ELF-1 (cell line): ENCODE measurements at places on chromosomes 5 and 9.

DNA sequence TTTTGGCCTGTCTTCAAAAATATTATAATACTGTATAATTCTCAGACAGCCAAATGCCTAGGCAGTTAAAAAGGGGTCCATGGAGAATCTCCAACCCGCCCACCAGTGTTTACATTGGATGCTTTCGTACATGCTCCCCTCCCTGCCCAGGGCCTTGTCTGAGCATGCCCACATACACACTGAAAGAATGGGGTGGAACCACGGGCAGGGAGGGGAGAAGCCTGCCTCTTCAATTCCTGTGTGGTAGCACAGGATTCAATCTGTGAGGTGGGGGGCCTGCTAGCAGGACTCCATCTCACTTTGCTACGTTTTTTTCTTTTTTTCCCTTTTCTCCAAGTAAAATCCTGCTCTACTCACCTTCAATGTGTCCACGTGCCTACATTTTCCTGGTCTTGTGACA is 314.7 kb upstream of the GRAMD2B start:
- no peak for DNase-seq

GRCh38 chr9:72704688-72705375 is 183.4 kb downstream of the TMC1 start:
- DNase-seq, result no peak

DNA sequence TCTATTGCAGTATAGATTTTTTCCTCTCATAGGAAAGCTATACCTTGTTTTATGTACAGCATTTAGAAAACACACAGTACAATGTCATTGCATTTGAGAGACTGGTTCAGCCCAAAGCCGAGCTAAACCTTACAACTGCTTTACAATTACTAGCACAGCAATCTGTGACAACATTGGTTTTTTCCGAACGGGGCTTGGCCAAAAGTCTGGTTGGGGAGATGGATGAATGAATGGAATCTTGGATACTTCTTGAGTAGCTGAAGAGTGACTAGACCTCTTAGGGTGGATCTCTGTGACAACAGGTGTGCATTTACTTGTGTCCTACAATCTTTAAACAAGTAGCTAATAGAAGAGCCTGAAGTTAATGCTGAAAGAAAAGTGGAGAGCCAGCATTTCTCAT is 1.2 kb downstream of the SGCD start:
- DNase-seq, result no peak

DNA sequence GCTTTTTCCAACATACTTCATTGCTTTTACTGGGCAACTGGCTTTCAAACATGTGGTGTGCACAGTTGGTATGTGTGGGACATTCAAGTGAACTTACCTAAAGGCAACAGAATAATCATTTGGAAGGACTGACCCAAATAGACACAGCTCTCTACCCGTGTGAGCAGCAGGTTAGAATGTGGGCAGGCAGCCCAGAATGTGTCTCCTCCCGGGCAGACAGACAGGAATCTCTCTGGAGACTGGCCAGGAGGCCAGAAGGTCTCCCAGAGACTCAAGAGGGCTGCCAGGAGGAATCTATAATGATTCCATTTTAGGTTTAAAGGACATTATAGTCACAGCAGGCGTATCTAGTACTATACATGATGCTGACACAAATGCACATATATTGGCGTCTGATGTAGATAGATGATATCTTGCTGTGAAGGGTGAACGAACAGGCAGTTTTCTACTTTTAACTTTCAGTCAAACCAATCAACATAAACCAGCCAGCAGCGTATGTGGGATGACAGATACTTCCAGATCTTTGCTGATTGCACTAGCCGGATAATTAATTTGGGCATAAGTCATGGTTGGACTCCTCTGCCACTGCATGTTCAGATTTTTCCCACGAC is 297.4 kb upstream of the ZNF608 start:
- DNase-seq, result no peak

DNA sequence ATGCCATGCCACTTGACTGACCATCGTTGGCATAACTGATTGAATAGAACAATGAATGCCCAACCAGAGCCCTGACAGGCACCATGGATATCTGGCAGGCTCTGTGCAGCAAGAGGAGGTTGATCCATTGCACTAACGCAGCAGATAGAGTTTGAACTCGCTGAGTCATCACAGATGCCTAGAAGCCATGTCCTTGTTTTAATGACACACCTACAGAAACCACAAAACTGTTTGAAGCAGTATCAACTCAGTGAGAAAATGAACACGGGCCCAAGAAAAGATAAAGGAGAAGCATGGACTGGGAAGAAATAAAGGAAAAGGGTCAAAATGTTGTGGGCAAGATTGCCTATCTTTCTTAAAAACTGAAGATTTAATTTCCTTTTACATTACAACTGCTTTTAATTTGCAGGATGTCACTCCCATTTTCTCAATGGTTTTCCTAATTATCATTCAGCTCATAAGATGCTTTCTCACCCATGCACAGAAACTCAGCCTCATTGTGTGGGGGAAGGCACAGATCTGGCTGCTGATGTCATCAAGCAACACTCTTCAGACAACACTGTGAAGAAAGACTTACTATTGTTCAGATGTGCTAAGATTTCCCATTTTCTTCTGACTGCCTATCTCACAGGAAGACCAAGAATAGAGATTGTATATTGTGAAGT is 129.0 kb downstream of the PIK3R1 start:
- no peak for DNase-seq

GRCh38 chr5:88474574-88474973 is 205.9 kb upstream of the TMEM161B start:
- DNase-seq, result no peak

DNA sequence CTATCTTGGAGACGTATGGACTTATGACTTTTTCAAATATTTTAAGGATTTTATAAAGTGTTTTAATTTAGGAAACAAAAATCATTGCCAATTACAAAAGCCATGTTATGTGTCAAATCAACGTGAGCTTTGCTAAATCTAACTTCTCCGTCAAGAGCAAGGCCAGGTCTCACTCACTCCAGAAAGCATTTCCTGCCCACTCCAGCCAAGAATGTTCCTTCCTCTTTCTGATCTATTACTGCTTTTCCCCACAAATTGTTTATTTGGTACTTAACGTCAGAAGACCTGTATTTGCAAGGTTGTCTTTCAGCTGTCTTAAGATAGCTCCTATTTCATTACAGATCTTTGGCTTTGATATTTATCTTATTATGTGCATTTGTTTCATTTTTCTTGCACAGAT is 193.5 kb upstream of the HAPLN1 start:
- DNase-seq, result no peak

DNA sequence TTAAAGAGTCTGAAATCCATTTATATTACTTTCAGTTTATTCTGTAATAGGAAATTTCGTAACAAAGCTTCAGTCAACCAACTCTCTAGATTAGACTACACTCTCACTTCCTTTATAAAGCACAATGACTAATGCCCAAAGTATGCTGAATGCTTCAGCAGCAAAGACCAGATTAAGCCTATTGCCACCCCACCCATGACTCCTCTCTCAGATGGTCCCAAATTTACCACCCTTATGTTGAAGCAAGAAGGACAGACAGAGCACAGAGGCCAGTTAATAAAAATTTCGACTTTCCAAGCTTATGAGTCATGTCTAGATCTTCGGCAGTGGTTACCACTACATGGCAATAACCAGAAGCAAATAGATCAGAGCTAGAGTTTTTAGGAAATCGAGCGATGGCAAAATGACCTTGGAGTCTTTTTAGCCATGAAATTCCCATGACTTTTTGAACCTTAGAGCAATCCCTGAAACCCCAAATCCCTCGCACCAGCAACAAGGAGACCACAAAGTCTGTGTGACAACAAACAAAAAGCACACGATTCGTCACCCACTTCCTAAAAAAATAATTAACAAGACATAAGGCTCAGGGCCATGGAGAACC is 287.8 kb upstream of the RASA1 start:
- peak; percentile 1 for DNase-seq

- no peak for DNase-seq
Observed at GRCh38 chr5:42557689-42558088, 134.4 kb downstream of the GHR start.

- no peak for DNase-seq
Observed at GRCh38 chr9:84189904-84190303, 150.7 kb downstream of the SLC28A3 start.

DNA sequence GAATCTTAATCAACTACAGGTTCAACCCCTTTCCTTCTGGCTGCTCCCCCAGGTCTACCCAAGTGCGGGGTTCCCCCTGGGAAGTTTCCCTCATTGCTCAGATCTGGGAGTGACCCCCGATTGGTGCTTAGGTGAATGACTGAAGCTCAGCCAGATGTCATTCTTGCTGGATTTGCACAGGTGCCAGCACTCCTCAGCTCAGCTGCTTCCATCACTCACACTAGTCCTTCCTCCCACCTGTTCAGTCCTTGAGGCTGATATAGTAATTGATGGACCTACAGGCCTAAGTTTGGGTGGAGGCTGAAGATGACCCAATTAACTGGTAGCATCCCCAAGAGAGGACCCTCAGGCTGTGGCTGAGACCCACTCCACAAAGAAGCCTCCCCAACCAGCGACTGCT is 32.9 kb downstream of the PRLR start:
- DNase-seq, result no peak

GRCh38 chr5:73950441-73950873 is 324.5 kb downstream of the ARHGEF28 start:
- DNase-seq, result no peak
